MG63 (cell line): ENCODE measurements at places on chromosomes 13 and 19.

DNA sequence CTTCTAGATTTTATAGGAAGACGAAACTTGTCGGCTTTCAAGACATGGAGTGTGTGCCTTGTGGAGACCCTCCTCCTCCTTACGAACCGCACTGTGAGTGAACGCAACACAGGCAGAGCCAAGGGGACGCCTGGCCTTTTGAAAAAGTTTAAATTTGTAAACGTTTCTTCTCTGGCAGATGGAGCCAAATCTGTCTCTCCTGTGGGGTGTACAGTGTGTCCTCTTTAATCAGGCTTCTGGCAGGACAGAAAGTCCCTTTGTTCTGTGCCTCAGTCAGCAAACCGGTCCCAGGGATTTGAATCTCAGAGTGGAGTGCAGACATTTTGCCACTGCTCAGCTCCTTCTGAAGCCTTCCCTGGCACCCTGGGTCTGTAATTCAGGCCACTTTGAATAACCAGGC is 56.5 kb downstream of the TNFRSF19 start:
- no peak for DNase-seq

GRCh38 chr19:35346193-35347052 is 1.3 kb upstream of the FFAR1 start:
- no peak for DNase-seq

GRCh38 chr19:45693106-45693788 is 781 bp downstream of the QPCTL start:
- DNase-seq, result peak; percentile 79

GRCh38 chr13:87107651-87108050 is 563.5 kb upstream of the SLITRK5 start:
- DNase-seq, result no peak

- no peak for DNase-seq
Measured at GRCh38 chr19:32812571-32812970, 57.0 kb downstream of the SLC7A9 start.

DNA sequence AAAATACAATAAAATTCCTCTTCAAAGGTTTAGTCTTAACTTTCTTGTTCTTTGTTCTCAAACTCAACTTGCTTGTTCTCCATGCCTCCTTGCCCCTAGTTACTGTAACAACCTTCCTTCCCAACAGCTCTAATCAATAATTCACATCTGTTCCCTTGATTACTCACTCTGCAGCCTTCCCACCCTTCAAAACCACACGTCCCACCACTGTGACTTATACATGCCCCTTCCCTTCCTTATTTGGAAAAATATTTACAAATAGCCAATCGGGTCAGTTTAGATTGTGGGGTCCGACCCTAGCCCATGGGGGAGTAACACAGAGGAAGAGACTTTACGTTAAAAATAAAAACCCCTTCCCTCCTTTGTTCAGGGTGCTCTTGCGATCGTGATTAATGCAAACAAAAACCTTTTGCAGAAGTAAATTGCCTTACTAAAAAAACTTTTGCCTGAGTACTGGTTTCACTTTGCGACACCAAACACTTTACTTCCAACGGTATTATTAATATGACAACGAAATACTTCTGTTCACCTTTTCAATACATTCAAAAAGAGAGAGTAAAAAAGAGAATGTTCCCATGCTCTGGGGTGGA is 512 bp upstream of the ZNF93 start:
- DNase-seq, result peak; percentile 21

- peak; percentile 2 for DNase-seq
Measured at GRCh38 chr13:47673009-47673850, 327.8 kb downstream of the SUCLA2 start.

DNA sequence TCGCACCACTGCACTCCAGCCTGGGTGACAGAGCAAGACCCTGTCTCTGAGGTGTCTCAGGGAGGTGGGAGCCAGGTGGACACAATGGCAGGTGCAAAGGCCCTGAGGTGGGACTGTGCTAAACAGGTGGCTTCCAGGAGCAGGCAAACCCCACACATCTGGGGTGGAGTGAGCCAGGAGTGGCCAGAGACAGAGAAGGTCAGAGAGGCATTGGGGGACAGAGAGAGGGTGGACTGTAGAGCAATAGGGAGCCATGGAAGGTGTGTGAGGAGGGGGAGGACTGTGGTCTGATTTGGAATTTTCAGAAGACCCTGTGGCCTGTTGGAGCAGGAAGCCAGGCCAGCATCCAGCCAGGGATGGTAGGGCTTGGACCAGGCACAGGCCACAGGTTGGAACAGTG is 4.7 kb downstream of the MEF2B start:
- DNase-seq, result no peak

- no peak for DNase-seq
Measured at GRCh38 chr19:34319785-34320184, 45.2 kb upstream of the GPI start.

DNA sequence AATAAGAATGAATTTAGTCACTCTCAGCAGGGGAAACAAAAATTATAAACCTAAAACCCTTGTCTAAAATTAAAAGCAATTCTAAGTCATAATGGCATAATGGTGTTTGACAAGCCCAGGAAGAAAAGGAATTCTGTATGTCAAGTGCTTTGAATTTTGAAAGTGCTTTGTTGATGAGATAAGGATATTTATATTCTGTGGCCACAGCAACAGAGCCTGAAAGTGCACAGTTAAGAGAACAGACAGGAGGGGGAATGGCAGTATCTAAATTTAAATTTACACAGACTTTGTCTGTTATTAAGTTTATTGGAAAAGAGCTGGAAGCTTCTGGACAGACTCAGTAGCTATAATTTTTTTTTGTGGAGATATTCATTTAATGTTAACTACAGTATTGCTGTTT is 69.8 kb downstream of the OLFM4 start:
- no peak for DNase-seq

DNA sequence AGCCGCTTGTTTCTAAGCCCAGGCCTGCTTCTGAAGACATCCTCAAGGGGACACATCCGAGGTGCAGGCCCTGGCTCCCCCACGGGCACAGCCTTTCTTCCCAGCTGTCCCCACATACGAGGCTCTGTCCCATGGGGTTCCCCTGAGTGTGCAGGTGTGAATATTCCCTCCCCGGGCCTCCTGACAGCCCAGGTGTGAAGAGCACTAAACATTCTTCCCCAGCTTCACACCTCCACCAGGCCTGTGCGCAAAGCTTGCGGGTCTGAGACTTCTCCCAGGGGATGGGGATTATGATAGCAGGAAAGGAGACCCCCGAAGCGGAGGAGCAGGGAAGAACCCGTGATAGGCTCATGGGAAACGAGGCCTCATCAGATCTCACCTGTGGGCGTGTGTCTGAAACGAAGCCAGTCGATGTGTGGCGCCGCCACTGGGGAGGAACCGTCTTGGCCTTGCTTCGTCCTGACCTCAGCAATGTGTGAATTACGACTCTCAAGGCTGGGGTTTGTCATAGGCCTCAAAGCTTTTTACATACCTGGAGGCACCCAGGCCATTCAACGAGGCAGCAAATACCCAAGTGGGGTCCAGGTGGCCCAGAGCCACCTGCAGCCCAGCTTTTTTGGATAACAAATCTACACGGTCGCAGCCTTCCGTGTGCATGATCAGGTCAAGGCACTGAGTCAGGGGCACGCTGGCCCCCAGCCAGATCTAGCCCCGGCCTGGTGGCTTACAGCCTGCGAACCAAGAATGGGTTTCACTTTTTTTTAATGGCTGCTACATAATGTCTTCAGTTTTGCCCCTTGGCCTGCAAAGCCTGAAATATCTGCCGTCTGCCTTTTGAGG is 134.3 kb downstream of the STK24 start:
- no peak for DNase-seq

- peak; percentile 82 for DNase-seq
Measured at GRCh38 chr19:45767881-45768654, 984 bp downstream of the SIX5 start.

DNA sequence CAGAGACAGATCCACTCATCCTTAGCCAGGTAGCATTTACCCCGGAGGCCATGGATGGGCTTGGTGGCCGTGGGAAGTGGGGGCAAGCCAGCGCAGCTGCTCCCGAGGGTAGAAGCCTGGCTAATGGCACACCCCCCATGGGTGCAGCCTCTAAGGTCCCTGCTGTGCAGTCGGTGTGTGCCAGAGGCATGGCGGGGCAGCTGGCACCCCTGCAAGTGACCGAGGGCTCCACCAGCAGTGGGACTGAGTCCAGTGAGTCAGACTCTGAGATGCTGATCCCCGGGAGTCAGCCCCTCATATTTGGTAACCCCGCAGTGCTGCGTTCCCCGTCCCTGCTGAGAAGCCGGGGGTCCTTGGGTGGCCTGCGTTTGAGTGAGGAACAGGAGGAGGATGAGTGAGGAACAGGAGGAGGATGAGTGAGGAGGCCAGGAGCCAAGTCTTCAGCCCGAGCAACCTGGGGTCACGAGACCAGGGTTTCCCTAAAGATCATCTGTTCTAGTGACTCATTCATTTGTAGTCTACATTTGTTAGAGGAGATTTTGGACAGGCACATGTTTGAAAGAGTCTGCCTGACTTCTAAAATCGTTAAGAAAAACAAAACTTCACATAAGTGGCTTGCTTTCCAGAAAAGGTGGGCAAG is 180.7 kb downstream of the STK24 start:
- no peak for DNase-seq

GRCh38 chr19:7789447-7789846 is 26.4 kb downstream of the CLEC4M start:
- DNase-seq, result no peak
